ENCODE measurements at places on chromosomes 3 and 15.

- no peak for DNase-seq
These were observed 14.0 kb upstream of the LARP6 start for GRCh38 chr15:70867911-70868467.

GRCh38 chr3:52073490-52073889, 17.1 kb upstream of the DUSP7 start:
- no peak for DNase-seq

DNA sequence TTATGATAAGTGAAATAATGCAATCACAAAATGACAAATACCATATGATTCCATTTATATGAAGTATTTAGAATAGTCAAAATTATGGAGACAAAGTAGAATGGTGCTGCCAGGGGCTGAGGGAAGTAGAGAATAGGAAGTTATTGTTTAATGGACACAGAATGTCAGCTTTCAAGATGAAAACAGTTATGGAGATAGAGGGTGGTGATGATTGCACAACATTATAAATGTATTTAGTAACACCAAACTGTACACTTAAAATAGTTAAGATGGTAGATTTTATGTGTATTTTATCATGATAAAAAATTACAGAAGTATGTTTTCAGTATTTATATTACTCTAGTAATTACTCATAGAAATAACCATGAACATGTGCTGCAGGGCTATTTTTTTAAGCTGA, 100.8 kb upstream of the AZI2 start:
- no peak for DNase-seq

DNA sequence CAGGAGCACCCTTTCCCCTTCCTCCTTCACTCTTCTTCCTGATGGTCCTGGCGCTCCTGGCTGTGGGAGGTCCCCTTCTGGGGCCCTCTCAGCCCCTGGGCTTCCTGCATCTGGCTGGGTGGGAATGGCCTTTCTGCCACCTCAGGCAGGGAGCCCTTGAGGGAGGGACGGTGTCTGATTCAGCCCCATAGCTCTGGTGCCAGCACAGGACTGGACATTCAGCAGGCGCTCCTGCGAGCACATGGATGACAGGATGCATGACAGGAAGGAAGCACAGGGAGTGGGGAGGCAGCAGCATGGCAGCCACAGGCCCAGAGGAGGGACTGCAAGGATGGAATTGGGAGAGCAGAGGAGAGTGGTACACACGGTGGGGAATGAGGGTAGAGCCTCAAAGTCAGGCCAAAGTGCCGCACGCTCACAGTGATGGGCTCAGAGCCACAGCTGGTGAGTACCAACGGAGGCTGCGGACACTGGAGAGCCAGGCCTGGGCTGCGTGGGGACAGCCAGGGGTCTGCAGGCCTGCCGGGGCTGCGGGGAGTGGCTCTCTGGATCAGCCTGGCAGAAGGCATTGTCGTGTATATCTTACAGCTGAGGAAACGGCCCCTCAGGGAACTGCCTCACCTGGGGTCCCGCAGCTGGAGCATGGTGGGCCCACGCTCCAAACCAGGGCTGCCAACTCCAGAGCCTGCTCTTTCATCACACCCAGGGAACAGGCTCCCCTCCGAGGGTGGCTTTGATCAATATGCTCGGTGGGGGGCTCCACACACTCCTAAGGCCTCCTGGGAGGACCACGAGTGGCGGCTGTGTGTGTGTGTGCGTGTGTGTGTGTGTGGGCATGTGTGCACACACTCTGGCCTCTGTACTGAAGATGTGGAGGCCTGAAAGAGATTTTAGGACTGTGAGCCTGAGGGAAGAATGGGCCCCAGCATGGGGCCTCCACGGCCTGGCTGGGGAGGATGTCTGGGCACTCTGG, 51.4 kb upstream of the CTSH start:
- no peak for DNase-seq

DNA sequence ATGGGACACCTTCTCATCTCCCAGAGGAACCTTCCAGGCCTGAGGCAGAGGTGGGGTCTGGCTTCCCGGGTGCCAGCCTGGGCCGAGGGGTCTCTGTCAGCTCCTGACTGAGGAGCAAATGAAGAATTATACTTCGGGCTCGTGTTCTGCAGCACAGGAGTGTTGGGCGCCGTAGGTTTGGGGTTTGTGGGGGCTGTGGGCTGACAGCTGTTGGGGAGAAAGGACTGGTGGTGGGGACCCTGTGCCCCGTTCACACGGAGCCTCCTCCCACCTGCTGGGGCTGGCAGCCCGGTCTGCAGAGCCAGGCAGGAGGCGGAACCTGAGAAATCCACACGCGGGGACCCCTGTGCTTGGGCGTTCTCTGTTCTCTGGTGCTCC, 59.7 kb downstream of the ADAMTS7 start:
- DNase-seq = no peak
